Vagina (tissue), 2 donors: ENCODE measurements at places on chromosomes 4 and X.

DNA sequence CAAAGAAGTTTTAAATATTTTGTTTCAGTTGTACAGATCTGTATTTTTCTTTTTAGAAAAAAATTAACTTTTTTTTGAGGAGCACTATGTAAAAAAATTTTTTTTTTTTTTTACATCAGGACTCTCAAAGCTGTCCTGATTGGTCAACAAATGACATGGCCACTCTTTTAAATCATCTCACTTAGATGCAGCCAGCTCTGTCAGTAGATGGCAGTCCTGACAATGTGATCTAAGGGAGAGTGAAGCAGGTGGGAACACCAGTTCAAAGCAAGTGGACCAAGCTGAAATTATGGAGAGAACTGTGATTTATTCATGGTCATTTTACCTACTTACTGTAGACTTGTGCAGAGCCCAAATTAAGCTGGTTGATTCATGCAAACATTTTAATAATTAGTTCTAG, 174.7 kb upstream of the GPRIN3 start:
- no peak for DNase-seq

- no peak for DNase-seq
Observed at GRCh38 chrX:30973784-30974427, 84.9 kb upstream of the TAB3 start.

DNA sequence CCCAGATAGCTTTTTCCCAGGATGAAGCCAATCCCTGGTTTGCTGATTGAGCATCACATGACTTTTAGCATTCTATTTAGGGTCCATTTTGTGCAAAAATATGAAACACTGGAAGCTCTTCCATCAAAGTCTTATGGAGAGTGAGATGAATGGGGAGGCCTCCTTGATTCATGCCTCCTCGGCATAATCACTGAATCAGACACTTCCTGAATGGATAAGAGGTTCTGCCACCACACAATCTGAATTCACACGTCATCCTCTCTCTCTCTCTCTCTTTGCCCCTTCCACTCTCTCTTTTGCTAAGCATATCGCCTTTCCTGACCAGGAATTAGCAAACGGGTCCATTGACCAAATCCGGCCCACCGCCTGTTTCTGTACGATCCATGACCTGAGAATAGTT, 68.7 kb downstream of the CRMP1 start:
- DNase-seq: no peak

DNA sequence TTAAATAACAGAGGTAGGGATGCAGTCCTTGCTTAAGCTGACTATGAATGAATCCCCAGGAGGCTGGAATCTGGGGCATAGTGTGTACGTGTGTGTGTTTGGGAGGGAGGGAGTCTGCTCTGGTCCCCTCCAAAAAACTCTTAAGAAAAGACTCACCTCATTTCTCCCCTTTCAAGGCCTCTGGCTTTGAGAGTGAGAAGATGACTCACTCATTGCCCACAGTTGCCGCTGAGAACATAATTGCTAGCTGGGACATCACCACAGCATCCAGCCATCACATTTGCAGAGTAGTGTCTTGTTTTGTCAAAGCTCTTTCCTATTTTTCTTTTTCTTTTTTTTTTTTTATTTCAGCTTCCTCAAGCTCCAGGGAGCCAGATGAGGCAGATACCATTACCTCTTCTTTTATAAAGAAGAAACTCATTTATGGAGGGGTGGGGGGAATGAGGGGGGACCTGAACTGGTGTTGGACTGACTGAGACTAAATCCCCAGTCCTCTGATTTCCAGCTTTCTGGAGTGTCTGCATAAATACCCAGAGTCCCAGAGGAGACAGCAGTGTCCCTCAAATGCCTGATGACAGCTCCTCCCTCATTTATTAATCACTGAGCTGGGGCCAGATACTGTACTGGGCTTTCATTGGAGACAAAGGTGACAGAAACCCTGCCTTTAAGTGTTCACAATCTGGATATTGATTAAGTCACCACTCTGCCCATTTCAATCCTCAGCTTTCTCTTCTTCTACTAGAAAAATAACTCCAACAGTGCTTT, 61.9 kb upstream of the LAS1L start:
- no peak for DNase-seq

GRCh38 chr4:133130171-133130570, 18.9 kb upstream of the PCDH10 start:
- DNase-seq: no peak

DNA sequence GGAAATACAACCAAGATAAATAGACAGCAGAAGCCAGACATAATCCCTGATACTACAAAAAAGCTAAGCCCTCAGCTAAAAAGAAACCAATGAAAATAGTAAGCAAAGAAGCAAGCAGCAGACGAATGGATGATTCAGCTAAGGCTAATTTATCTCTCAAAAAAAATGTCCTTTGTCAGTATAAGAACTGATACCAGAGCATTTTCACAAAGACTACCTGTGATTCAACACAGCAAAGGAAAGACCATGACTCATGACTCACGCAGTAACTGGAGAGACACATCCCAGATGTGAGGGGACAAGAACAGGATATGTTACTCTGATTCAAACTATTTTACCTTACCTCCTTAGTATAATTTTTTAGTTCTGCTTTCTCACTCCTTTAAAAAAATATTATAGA, 22.7 kb upstream of the TMPRSS11F start:
- no peak for DNase-seq

GRCh38 chr4:40389986-40390385, 54.9 kb downstream of the CHRNA9 start:
- no peak for DNase-seq

- no peak for DNase-seq
Observed at GRCh38 chrX:137575596-137576255, 9.8 kb downstream of the ZIC3 start.

DNA sequence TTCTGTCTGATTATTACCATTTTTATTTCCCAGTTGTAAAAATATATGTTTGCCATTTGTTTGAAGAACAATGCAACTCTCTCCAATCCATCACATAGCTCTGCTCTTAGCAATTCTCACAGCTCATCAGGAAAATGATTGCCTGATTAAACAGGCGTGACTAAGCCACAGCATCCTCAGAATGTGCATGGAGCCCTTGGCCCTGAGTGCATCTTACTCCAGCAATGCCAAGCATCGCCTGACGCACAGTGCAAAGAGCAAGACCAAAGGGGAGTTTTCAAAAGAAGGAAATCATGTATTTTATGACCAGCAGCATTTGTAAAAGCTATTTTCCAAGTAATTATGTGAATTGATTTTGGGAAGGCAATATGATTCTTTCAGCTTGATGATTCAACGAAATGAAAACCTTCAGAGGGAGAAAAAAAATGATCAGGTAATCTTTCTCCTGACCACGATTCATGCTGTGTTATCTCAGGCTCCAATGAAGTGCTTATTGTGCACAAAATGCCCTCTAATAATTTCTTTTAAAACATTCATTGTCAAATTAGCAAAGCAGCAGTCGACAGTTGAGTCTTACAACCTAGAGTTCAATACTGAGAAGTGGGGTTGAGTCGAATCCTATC, 138.0 kb upstream of the FAM9B start:
- DNase-seq: no peak

- no peak for DNase-seq
Observed at GRCh38 chr4:114728426-114728825, 129.8 kb downstream of the UGT8 start.

DNA sequence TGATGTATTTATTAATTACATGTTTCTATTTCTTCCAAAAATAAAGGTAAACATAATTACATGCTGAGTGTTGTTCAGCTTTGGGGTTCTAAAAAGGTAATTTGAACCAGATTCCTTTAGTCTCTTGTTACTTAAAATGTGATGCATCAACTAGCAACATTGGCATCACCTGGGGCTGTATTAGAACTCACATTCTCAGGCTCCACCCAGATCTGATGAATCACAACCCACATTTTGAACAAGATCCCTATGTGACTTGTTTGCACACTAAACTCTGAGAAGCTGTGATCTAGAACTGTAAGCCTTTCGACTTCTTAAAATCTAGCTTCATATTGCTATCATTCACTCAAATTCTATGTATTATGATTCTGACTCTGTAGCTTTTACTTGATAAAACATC, 23.0 kb upstream of the HS3ST1 start:
- DNase-seq: no peak

DNA sequence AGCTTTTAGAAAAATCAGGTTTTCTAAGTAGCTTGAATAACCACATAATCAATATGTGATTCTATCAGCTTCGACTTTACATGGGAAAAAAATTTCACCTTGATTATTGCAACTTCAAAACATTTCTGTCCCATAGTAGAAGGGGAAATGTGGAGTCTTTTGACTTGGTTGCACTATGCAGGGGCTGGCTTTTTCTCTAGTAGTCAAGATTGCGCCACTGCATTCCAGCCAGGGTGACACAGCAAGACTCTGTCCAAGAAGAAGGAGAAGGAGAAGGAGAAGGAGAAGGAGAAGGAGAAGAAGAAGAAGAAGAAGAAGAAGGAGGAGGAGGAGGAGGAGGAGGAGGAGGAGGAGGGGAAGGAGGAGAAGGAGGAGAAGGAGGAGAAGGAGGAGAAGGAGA, 84.9 kb downstream of the MAML3 start:
- DNase-seq: no peak

GRCh38 chr4:1411436-1412375, 5.5 kb upstream of the NKX1-1 start:
- no peak for DNase-seq

DNA sequence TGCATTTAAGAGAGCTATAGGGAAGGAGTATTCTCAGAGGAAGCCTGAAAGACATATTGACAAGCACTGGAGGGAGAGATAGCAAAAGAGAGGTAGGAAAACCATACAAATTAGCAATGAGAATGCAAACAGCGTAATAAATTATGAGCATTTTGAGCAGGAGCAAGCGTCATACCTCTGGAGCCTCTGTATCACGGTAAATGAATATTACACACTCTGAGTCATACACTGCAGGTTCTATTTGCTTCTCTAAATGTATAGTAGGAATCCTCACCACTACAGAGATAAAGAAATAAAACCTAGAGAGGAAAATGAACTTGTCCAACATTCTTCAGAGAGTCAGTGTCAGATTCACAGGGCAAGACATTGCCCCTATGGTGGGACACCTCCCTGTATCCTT, 46.4 kb upstream of the GABRE start:
- no peak for DNase-seq

- no peak for DNase-seq
Observed at GRCh38 chr4:124025428-124025827, 628.8 kb downstream of the SPRY1 start.

- no peak for DNase-seq
Observed at GRCh38 chr4:5292101-5292500, 240.8 kb downstream of the STK32B start.

GRCh38 chr4:819401-820229, 6.3 kb downstream of the CPLX1 start:
- no peak for DNase-seq

- no peak for DNase-seq
Observed at GRCh38 chr4:76610751-76611547, 175.9 kb downstream of the SHROOM3 start.

GRCh38 chrX:88908056-88908455, 161.0 kb downstream of the CPXCR1 start:
- no peak for DNase-seq

- DNase-seq: peak; percentile 88
Observed at GRCh38 chr4:2962614-2963174, 512 bp downstream of the NOP14 start.

- DNase-seq: no peak
Observed at GRCh38 chr4:137967480-137968190, 274.5 kb downstream of the SLC7A11 start.

- no peak for DNase-seq
Observed at GRCh38 chr4:110364911-110365520, 110.9 kb upstream of the ENPEP start.

DNA sequence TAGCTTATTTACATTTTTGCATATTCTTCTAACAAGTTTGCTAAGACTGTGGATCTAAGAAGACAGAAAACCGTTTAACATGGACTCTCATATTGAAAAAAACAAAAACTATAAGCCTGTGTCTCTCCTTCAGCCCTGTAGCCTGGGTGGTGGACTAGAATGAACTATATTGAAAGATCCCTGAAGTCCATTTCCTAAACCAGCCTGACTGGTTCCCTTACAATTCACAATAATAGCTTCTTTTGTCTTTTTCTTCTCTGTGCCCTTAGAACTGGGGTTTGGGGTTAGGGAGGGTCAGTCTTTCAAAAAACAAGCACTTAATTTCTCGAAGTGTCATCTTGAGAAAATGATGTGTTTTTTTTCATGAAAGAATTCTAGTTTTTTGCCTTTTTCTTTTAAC, 59.0 kb downstream of the GSTCD start:
- DNase-seq: no peak

GRCh38 chrX:102517326-102517725, 787 bp upstream of the TMSB15A start:
- DNase-seq: no peak

DNA sequence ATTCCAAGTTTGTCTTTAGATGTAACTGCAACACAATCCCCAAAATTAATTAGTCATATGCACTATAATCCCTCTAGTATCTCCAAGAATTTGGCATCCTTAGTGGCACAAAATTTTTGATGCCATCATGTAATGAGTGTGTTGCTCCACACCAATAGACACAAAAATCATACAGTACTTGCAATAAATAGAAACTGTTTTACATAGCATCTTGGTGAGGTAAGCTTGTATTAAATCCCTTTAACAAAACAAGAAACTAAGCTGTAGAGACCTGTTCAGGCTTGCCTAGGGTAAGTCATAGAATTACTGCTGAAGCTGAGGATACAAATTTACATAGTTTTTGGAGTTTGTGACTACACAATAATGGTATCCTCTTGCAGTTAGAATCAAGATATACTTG, 64.5 kb upstream of the PRSS12 start:
- no peak for DNase-seq

GRCh38 chr4:73619346-73619745, 890 bp downstream of the RASSF6 start:
- no peak for DNase-seq
